T-cell (primary cell): ENCODE measurements at places on chromosomes 12 and 14. TPM values are rescaled to one million over a fixed set of nuclear protein-coding genes. Genes with fewer than 3 reads are reported as not detected.

DNA sequence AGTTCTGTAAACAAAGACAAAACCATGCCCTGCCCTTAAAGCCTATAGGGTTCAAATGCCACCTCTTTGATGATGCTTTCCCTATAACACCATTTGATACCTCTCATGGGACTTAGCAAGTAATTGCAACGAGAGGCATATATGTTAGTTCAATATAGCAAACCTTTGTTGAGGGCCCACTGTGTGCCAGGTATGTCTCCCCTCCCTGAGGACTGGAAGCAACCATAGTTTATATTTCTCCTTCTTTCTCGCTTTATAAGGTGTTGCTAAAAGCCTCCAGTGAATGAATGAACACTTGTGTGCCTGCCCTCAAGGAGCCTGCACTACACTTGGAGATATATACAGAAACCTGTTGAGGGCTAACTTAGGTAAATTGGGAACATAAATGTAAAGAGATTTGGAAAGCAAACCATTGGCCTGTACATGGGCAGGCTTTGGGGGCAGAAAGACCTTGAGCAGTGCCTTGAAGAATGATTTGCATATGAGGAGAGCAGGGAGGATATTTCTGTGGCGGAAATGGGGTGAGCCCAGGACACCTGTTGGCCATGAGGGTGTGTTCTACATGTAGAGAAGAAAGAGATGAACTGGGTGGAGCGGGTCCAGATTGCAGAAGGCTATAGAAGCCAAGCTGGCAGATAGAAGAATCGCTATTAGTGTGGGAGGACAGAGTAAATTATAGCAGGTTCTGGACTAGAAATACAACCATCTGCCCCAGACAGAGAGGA is 1.8 kb upstream of the CKAP4 start:
- no peaks in the 10 kb centered on the region for H3K27me3 ChIP-seq
- DNase-seq: no peak
- H3K27ac ChIP-seq: peak overlapping the region; percentile 92
- H3K4me1 ChIP-seq: peaks cover 3% of the 10 kb centered on the region
- no peaks in the 10 kb centered on the region for H3K36me3 ChIP-seq

PTPRR gene
- total RNA-seq: not detected

SERPINA3 gene
- total RNA-seq: 4.0 TPM

GRCh38 chr14:25588751-25589150 is 538.8 kb upstream of the STXBP6 start:
- no peak overlapping the region for H3K27ac ChIP-seq
- H3K4me3 ChIP-seq: no peak overlapping the region
- DNase-seq: no peak

AP5M1 gene
- total RNA-seq: 52.6 TPM

AEBP2 gene
- 66.1 TPM for total RNA-seq

OR10G2 gene
- not detected for total RNA-seq

GRCh38 chr12:5694759-5695409 is 250.2 kb downstream of the ANO2 start:
- no peaks in the 10 kb centered on the region for H3K36me3 ChIP-seq
- H3K27me3 ChIP-seq: no peaks in the 10 kb centered on the region
- H3K4me1 ChIP-seq: no peaks in the 10 kb centered on the region
- no peak overlapping the region for H3K4me3 ChIP-seq
